Inflammatory macrophage (primary cell): ENCODE measurements at places on chromosomes 12 and 14.

GRCh38 chr12:47249719-47250357 lies 170.1 kb upstream of the AMIGO2 start:
- no peak for DNase-seq

- peak; percentile 9 for DNase-seq
These were observed 52.3 kb upstream of the TRIM9 start for GRCh38 chr14:51147183-51147582.

DNA sequence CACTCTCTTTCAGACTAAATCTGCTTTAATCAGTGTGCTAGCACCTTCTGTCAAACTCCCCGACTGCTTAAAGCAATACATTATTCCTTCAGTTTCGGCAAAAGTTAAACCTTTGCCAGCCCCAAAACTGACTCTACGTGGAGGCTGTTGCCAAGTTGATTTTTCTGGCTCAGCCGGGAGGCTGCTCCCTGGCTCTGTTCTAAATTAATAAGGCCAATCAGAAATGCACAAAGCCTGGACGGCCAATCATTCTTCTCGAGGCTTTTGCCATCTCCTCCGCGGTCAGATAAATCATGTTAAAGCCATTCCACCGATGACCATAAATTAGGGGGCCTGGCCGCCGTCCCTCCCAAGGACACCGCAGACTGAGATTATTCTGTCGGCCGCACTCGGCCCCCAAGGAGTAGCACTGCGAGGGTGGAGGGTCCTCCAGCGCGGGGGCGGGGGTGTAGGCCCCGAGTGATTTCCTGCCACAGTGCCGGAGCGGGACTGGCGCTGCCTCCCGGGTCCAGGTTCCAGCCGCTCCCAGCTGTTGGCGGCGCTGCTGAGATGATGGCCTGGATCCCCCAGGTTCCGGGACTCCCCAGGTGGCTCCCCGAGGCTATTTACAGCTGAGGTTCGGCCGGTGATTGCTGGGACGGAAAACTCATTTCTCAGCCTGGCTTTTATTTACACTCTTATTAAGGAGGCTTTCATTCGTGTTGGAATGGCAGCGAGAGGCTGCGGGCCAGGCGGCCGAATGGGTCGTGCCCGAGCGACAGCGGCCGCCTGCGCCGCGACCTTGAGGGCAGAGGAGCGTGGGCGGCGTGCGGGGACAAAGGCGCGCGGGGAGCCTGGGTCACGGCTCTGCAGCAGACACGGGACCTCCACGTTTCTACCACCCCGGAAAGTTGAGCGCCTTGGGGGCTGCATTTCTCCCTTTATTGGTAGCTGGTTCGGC lies 165.1 kb downstream of the MON2 start:
- DNase-seq, result peak; percentile 27

GRCh38 chr12:95328708-95329107 lies 111.1 kb downstream of the VEZT start:
- DNase-seq, result no peak

- DNase-seq, result no peak
These were observed 33.7 kb downstream of the CKB start for GRCh38 chr14:103488960-103489359.

GRCh38 chr12:121794534-121795033 lies 1.1 kb upstream of the RHOF start:
- DNase-seq, result no peak

- no peak for DNase-seq
These were observed 40.6 kb upstream of the AEBP2 start for GRCh38 chr12:19398376-19399363.
